ENCODE measurements at places on chromosomes 11 and 22.
A peak's percentile ranks its signal among the peaks of the same experiment; 100 is the strongest.

DNA sequence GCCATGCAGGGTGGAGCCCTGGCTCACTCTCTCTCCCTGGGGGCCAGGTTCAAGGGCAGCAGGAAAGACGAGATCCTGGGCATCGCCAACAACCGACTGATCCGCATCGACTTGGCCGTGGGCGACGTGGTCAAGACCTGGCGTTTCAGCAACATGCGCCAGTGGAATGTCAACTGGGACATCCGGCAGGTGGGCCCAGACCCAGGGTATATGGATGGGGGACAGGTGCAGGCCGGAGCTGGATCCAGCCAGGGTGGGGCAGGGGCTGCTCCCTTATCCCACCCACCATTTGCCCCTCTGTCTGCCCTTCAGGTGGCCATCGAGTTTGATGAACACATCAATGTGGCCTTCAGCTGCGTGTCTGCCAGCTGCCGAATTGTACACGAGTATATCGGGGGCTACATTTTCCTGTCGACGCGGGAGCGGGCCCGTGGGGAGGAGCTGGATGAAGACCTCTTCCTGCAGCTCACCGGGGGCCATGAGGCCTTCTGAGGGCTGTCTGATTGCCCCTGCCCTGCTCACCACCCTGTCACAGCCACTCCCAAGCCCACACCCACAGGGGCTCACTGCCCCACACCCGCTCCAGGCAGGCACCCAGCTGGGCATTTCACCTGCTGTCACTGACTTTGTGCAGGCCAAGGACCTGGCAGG, 2.9 kb downstream of the TRPT1 start:
- DNase-seq = no peak

- no peak for DNase-seq
Measured at GRCh38 chr22:46576556-46577367, 39.3 kb upstream of the CELSR1 start.

- peak; percentile 94 for DNase-seq
Measured at GRCh38 chr22:19109198-19110063, 12.8 kb downstream of the DGCR2 start.

- no peak for DNase-seq
Measured at GRCh38 chr11:124482362-124483147, 37.1 kb upstream of the OR8B8 start.

- DNase-seq = no peak
Measured at GRCh38 chr11:43992834-43993637, 50.6 kb downstream of the C11orf96 start.

- no peak for DNase-seq
Measured at GRCh38 chr22:28914201-28914600, 30.8 kb downstream of the ZNRF3 start.

DNA sequence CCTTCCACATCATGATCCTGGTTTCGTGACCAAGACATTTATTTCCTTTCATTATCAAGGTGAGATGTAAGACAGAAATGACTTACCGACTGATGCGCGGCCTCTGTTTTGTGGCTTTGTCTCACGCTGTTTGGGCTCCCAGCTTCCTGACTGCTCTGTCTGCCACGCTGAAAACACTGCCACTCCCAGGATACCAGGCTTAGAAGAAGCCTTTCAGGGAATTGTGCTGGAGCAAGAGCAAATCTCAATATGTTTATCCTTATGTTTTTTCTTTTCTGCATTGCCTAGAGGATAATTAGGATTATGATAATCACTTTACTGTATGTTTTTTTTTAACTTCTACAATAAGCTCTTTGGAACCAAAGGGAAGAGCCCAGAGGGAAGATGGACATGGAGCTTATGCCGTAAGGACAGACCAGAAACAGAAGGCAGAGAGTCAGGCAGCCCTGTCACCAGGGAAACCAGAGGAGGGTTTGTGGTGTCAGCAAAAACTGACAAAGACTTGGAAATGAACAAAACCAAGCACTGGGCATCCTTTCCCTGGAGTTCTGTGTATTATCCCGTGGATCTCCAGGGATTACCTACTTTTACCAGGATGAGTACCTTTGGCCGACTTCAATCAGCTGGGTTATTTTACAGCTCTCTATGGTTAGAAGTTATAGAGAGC, 68.2 kb upstream of the ISX start:
- no peak for DNase-seq
